HL-60 (cell line): ENCODE measurements at places on chromosomes 5 and 9.
A peak's percentile ranks its signal among the peaks of the same experiment; 100 is the strongest.

DNA sequence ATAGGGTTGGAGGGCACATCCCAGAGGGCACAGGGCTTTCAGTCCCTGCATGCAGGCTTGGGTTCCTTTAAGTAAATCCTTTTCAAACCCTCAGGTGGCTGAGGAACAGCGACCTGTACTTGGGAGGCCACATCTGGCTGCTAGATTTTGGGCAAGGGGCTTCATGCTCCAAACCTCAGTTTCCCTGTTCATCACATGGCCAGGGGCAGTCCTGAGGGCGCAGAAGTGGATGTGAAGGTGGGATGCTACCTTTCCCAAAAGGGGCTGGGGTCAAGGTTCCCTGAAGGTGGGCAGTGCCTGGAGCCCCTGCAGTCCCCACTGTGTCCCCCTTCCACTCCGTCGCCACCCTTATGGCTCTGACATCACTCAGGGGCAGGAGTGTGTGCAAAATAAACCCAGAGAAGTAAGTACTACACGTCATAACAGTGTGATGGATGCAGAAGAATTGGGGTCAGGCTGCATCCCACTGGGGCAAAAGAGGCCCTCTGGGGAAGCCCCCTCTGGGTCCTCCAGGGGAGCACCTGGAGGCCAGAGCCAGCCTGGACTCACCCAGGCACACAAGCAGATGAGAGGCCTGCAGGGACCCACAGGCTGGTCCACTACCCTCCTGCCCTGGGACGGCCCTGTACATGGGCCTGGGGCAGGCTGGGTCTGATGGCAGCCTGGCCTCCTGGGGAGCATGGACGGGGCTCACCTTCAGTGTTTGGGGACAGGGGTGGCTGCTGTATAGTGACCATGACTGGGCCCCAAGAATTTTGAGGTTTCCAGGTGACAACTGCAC lies 1.9 kb upstream of the CARD19 start:
- no peak for DNase-seq

DNA sequence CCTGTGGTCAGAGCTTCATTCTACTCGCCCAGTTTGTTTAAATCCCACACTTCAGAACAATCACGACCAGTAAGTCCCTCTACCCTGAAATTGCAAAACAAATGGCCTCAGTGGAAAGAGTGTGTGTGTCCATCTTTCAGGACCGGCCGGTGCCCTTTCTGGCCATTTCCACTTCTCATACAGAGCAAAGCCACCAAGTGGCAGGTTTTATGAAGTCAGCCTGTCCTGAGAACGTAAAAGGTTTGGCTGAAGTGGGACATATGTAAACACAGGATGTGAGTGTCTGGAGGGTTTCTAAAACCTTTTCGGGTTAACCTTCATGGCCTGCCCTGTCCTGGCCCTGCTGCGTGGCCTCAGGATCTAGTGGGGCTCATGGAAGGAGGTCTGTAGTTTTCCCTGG lies 24.7 kb downstream of the NXNL2 start:
- no peak for DNase-seq

GRCh38 chr5:122371511-122372151 lies 59.6 kb downstream of the SNCAIP start:
- DNase-seq: no peak

DNA sequence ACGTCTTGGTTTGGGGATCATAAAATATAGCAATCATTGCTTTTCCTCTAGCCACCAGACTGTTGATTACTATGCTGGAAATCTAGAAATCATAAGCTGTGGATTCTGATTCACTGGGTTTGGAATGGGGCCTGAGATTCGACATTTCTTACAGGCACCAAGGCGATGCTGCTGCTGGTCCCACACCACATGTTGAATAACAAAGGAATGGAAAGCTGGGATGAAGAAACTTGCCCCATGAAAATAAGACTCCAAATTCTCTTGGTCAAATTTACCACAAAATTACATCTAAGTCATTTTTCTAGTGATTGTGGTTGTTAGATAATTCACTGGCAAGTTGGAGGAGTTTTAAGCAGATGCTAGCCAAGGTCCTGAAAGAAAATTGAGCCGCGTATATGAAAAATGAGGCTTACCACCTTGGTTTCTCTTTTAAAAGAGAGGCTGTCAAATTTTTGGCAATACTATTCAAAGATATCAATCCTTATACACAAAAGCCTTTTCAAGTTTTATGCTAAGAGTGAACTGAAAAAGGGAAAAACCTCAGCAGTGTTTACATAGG lies 23.0 kb upstream of the MEIKIN start:
- no peak for DNase-seq

- no peak for DNase-seq
These were observed 11.6 kb downstream of the SSBP2 start for GRCh38 chr5:81739291-81739690.

GRCh38 chr5:175281714-175282113 lies 162.3 kb downstream of the DRD1 start:
- DNase-seq: no peak

DNA sequence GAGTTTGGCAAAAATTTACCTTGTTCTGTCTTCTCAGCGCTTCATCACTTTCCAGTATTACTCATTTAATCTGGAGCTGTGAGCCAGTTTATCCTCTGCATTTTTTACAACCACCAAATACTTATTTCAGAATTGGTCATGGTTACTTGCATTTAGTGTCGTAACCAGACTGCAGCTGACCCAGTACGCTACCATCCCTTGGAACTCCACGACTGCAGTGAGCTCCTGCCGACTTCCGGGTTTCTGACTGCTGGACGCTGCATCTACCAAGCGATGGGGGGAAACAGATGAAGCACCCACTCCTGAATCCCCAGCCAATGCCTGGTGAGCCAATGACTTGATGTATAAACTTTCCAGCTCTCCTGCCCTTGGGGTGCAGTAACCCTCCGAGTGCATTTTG lies 174.4 kb upstream of the PRLR start:
- DNase-seq: no peak

DNA sequence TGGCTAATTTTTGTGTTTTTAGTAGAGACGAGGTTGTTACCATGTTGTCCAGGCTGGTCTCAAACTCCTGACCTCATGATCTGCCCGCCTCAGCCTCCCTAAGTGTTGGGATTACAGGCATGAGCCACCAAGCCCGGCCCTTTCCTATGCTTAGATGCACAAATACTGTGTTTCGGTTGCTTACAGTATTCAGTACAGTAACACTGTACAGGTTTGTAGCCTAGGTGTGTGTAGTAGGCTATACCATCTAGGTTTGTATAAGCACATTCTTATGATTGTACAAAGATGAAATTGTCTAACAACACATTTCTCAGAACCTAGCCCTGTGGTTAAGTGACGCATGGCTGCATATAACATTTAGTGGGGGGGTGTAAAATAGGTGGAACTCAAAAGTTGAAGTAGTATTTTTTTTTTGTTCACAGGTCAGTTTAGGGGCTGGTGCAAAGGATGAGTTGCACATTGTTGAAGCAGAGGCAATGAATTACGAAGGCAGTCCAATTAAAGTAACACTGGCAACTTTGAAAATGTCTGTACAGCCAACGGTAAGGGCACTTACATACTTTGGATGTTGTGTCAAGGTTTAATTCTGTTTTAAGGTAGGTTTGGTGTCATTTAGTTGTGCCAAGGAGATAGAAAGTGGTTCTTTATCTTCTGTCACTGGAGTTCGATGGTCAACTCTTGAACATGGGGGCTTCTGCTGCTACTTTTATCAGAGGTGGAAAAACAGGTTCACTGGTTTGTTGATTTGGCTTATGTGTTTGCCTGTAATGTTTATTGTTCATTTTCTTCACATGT lies 3.4 kb downstream of the NPM1 start:
- DNase-seq: no peak

- no peak for DNase-seq
These were observed 382.6 kb downstream of the ADGRV1 start for GRCh38 chr5:90941002-90941720.

DNA sequence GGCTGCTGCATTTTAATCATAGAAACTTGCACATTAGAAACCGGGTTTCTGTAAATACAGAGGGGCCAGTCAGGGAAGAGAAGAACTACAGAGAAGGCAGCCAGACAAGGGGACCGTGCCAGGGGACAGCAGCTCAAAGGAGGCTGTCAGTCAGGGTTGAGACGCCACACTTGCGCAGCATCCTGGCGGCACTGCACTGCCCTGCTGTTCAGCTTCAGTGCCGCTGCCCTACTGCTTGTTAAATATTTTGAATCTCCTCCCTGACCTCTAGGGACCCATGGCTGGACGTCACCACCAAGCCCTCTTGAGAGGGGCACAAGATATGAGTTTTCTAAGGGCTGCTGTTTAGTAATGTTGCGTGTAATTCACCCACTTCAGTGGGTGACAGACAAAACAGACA lies 43.6 kb upstream of the ZBTB43 start:
- DNase-seq: no peak

DNA sequence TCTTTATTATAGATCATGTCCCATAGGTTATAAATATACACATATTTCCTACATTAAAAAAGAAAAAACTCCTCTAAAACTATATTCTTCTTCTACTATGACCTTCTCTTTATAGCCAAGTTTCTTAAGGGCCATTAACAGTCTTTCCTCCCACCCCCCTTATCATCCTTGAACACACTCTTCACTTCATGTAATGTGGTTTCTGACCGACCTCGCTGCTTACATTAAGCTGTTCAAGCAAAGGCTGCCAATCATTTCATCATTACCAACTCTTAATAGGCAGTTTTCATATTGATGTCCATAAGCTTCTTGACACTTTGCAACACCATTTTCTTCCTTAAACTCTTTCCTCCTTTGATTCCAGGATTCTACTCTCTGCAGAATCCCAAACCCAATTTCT lies 283.0 kb upstream of the PCSK5 start:
- DNase-seq: peak; percentile 17

DNA sequence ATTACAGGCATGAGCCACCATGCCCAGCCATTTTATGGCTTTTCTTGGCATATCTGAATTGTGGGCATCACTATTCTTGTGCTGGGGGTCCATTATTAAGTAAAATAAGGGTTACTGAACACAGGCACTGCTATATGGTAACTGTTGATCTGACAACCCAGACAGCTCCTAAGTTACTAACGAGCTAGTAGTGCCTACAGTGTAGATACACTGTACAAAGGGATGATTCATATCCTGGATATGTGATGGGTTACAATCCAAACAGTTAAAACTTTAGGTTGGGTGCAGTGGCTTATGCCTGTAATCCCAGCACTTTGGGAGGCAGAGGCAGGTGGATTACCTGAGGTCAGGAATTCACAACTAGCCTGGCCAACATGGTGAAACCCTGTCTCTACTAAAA lies 4.3 kb downstream of the CD14 start:
- DNase-seq: no peak
